ENCODE measurements at places on chromosomes 7 and 10.

- no peak for DNase-seq
Measured at GRCh38 chr10:28177944-28178637, 124.8 kb downstream of the MPP7 start.

- peak; percentile 78 for DNase-seq
Measured at GRCh38 chr10:104638861-104639589, 2.1 kb upstream of the SORCS3 start.

DNA sequence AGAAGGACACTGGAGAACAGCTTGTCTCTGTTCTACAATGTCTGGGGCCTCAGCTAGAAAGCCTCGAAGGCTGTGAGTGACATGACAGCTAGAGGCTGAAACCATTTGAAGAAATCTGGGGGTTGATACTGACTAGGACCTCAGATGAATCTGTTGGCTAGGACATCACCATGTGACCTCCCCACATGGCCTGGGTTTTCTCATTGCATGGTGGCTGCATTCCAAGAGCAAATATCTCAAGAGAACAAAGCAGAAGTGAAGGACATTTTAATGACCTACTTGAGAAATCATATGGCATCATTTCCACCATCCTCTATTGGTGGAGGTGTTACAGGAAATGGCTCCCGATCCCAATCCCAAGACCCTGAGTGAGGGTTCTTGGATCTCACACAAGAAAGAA lies 450.6 kb upstream of the AUTS2 start:
- no peak for DNase-seq

DNA sequence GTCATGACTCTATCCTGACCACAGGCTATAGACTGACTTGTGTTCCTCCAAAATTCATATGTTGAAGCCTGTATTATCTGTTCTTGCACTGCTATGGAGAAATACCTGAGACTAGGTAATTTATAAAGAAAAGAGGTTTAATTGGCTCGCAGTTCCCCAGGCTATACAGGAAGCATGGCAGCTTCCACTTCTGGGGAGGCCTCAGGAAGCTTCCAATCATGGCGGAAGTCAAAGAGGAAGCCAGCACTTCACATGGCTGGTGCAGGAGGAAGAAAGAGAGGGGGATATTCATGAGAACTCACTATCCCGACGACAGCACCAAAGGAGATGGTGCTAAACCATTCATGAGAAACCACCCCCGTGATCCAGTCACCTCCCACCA lies 84.3 kb upstream of the KDM7A start:
- no peak for DNase-seq

- no peak for DNase-seq
Measured at GRCh38 chr7:77644774-77645173, 51.5 kb upstream of the RSBN1L start.

DNA sequence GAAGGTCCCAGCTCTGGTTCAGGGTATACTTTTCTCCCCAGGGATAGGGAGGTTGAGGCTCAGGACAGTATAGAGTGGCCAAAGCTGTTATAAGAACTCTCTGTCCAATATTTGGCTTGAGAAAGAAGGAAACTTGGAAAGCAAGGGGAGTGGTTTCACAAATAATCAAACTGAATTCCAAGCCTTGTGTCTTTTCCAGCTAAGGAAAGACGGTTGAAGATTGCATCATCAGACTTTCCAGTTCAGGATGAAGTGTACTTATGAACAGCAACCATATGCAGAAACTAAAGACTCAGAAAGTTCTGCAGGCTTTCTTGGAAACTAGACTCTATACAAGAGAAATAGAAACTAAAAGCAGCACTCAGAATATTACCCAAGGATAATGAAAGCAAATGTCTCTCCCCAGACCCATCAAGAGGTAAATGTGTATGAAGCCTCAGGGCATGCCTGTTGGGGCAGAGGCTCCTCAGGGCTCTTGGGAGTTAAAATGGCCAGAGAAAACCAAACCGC lies 46.4 kb downstream of the RAMP3 start:
- no peak for DNase-seq

GRCh38 chr7:143954544-143954943 lies at the start of gene OR2F1:
OR2F1 (plus strand) TSS chr7:143954844; CDS start chr7:143959971, 5,127 bp downstream.
- no peak for DNase-seq

Measured in endothelial cell (in vitro differentiated cells).